ENCODE measurements at places on chromosomes 7 and 10.
A peak's percentile ranks its signal among the peaks of the same experiment; 100 is the strongest.

- DNase-seq, result no peak
Measured at GRCh38 chr10:124611738-124612137, 132.4 kb downstream of the FAM53B start.

- DNase-seq, result no peak
Measured at GRCh38 chr10:22986771-22987542, 59.1 kb downstream of the ARMC3 start.

DNA sequence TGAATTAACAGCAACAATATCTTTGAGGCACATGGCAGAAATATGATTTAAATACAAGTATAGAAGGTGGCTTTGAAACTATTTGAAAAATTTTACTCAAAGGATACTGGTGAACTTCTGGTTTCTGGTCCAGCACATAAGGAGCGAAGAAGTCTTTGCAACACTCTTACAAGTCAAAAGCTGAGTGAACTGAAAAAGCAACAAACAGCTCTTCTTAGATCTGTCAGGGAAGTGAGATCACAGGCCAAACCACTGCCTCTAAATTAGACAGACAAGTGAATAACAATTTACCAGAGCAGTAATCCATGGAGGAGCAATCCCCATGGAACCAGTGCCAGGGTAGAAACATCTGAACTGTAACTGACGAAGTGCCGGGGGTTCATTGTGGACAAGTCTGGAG lies 9.6 kb upstream of the VWC2 start:
- no peak for DNase-seq

DNA sequence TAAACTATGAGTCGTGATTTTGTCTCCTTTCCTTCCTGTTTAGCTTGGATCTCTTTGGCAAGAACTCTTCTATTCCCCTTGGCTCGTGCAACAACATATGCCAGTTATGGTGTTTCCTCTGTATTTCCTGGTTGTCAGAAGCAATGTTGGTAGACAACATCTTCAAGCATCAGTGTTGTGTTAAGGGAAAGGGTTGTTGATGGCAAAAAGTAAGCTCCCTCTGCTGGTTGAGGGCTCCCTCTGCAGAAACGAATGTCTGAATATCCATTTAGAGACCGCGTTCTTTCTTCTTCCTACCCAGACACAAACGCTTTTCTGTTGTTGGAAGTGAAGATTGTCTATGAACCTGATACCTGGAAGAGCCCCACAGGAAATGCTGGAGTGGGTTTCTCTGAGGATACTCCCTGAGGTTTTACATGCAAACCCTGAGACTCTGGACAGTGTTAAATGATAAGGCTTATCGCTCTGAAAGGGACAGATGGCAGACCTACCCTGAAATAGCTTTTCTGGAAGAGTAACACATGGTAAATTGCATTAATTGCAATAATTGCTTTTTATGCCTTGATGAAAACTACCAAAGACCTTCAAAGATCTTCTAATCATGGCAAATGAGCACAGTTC lies 23.5 kb upstream of the C1QL3 start:
- no peak for DNase-seq

- no peak for DNase-seq
Measured at GRCh38 chr10:541750-542371, 147.6 kb downstream of the DIP2C start.

- DNase-seq, result no peak
Measured at GRCh38 chr7:105655500-105656380, 74.4 kb upstream of the EFCAB10 start.

DNA sequence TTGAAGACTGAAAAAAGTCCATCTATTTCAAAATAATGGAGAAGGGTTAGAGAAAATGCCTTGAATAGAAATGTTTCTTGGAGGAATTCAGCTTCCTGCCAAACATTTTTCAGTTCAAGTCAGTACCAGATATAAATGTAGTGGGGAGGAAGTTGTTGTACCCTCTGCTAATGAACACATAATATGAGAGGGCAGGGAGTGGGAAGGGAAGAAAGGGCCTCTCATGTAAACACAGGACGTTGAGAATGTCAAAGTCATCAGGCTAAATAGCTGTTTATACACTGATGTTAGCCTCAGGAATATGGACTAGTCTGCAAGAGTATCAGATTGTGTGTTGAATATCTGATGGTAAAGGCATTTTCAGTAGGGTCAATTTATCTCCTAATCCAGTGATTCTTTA lies 37.0 kb downstream of the GPR37 start:
- DNase-seq, result no peak

DNA sequence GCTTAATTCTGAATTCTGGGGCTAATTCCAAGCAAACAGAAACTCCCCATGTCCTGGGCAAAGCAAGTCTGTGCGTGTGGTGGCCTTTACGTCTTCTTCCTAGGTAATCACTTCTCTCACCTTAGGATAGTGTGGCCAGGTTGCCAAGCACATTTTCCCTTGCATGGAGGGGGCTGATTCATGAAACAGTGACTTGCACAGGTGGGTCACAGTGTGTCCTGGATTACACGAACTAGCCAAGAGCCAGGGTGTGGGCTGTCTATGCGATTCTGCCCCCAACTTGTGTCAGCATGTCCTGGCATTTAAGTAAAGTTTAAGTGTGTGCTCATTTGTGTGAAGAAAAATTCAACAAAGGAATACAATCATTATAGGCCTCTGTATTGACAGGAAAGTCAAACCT lies 18.5 kb upstream of the SEM1 start:
- no peak for DNase-seq

DNA sequence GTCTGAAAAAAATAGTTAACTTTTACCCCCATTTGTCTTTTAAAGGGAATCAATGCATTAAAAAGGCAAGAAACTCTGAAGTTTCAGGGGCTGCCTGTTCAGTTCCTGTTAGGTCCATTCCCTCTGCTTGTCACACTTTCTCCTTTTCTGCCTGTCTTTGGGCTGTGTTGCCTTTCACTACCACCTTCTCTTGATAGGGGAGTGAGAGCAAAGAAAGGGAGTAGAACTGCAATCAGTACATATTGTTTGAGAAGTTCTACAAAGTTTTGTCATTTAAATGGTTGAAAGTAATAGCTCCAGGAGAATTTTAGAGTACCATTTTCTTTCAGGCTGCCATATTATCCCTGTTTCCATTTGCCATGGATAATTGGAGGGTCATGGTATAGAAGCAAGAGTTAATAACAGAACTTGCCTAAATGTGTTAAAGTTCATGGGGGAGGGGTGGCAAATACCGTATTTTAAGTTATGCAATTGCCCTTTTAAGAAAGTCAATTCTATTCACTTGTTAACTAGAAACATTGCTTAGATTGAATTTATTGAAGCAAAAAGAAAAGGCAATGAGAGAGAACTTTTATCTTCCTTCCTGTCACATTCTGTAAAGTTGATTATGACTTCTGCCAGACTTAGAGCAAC lies 38.6 kb downstream of the MPLKIP start:
- no peak for DNase-seq

DNA sequence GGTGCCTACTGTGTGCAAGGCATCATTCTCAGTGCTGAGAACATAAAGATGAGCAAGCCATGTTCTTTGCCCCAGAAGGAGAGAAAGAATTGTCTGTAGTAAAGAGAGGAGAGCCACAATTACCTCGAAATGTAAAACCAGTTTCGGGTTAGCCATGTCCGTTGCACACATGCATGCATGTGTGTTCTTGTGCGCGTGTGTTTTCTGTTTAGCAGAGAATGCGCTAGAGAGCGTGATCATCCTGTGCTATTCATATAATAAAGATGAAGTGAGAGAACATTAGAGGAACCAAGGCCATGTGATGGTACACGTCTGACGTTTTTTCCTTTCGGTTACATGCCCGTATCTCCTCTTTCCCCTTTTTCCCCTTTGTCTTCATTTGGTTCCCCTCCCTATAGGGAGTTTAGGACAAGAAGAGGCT lies 158.2 kb downstream of the CELF2 start:
- DNase-seq, result no peak

DNA sequence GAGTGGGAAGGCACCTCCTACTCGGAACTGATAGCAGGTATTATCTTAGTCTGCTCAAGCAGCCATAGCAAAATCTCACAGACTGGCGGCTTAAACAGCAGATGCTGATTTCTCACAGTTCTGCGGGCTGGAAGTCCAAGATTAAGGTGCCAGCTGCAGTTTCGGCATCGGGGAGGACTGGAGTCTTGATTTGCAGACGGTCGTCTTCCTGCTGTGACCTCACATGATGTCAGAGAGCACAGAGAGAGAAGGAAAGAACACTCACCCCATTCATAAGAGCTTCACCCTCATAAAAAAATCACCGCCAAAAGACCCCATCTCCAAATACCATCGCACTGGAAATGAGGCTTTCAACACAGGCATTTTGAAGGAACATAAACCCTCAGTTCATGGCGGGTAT lies 216.5 kb upstream of the PITRM1 start:
- DNase-seq, result no peak

DNA sequence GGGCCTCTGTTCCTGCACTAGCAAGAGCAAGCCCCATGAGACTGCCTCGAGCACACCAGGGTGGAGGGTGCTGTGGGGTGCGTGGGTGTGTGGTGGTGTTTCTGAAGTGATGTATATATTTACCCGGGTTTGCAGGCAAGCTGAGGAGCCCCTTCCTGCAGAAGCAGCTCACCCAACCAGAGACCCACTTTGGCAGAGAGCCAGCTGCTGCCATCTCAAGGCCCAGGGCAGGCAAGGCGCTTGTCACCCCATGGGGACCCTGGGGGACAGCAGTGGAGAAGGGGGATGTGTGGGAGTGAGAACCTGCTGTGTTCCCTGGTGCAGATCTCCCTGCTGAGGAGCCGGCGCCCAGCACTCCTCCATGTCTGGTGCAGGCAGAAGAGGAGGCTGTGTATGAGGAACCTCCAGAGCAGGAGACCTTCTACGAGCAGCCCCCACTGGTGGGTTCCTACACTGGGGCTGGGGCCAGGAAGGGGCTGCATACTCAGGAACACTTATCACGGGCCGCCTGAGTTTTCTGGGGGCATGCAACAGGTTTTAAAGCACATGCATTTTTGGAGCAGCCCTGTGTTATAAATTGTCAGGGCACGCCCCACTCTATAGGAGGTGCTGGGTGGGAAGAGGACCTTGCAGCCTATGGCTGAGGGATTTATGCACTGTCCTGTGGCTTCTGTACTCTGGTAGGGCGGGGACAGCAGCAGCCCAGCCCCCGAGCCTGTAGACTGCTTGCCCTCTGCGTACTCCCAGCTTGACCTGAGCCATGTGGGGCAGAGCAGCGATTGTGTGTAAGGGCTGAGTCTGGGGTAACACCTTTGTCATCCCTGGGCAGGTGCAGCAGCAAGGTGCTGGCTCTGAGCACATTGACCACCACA lies 5.9 kb downstream of the PGAM2 start:
- peak; percentile 58 for DNase-seq

- DNase-seq, result peak; percentile 74
Measured at GRCh38 chr10:44992070-44992731, 8.5 kb upstream of the ZNF22 start.

DNA sequence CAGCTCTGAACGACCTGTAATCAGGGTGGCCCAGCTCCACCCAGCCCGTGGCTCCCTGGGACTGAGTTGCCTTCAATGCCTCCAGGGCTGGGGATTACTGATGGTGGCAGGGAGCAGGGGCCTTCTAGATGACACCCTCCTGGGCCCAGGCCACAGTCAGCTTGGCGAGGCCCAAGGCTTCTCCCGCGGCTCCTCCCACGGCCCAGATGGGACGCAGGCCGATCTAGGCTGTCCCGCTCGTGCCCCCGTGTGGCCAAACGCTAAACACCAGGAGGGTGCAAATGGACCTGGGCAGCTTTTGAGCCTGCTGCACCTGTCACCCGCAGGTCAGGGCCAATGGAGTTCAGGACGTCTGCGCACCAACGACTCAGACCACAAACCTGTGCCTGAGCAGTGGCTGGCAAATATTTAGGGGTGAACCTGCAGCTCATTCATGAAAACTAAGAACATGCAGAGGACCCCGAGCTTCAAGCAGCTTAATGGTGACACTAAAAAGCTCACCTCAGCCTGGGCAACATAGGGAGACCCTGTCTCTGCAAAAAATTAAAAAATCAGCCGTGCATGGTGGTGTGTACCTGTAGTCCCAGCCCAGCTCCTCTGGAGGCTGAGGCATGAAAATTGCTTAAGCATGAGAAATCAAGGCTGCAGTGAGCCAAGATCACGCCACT lies 43.2 kb downstream of the ASB13 start:
- DNase-seq, result peak; percentile 90

DNA sequence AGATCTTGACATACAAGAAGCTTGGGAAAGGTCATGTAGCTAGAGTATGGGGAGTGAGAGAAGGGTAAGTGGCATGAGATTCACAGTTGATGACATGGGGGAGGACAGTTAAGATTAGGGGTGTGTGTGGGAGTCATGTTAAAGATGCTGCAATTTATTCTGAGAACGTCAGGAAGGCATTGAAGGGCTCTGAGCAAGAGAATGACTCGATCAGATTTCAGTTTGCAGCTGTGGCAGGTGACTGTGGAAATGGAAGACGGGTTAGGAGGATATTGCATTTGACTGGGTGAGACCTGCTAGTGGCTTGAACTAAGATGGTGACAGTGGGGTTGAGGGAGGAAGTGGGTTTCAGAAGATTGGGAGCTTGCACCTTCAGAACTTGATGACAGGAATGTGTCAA lies 5.6 kb downstream of the CDC123 start:
- no peak for DNase-seq

DNA sequence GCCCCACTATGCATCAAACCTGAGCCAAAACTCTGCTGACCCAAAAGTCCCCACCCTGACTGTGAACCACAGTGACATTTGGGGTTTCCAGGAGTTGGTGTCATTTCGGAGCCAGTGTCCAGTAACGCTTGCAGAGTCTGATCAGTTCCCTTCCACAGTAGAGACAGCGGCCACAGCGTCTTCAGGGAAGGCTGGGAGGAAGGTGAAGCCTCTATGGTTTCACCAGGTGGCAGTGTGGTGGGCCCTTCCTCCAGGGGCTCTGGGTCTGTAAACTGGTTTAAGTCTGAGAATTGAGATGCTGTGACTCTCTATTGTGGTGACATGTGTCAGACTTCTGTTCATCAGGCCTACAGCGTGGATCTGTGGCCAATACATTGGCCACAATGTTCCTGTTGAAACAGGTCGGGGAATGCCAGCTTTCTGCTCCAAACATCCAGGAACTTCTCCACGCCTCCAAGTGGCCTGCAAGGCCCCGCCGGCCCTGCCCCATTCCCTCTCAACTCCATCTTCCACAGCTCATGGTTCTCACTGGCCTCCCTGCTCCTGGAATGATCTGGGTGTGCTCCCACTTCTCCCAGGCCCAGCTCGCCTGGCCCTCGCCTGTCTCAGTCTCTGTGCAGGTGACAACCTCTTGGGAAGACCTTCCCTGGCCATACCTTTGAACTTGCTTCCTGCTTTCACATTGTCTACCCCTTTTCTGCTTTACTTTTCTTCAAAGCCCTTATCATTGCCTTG lies 124.5 kb upstream of the FAM20C start:
- no peak for DNase-seq

- DNase-seq, result no peak
Measured at GRCh38 chr7:109694149-109695071, 1124.7 kb downstream of the DNAJB9 start.

DNA sequence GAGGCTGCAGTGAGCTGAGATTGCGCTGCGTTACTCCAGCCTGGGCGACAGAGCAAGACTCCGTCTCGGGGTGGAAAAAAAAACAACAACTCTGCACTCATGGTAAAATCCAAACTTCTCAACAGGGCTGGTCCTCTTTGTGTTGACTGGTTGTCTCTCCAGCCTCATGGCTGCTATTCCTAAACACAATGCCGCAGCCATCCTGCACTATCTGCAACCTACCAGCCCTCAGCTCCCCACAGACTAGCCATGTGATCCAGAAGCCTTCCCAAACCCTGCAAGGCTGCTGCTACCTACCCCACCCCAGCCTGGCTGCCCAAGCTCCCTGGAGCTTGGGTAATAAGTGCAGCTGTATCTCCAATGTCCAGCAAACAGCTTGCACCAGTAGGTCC lies 11.7 kb downstream of the ZYX start:
- DNase-seq, result no peak

- DNase-seq, result no peak
Measured at GRCh38 chr7:94243066-94243711, 151.5 kb upstream of the COL1A2 start.
